ENCODE measurements at places on chromosomes 12 and 14.

- DNase-seq, result no peak
Measured at GRCh38 chr14:71942904-71943694, 10.9 kb downstream of the RGS6 start.

DNA sequence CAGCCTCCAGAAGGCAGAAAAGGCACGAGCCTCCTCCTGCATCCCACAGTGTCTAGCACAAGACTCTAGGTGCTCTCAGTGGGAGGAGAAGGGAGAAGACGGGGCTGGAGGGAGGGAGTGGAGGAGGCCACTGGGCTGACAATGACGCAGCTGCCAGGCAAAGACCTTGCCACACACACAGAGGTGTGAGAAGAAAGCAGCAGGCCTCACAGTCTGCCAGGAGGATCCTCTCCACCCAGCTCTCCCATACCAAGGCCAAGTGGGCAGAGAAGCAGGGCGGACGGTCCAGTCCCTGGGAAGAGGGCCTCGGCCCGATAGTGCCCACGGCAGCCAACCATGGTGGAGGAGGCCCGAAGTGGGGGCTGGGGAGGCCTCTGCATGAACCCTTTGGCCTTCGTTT is 78.9 kb downstream of the NCOR2 start:
- no peak for DNase-seq

GRCh38 chr12:108568338-108569154 is 6.2 kb downstream of the ISCU start:
- no peak for DNase-seq

DNA sequence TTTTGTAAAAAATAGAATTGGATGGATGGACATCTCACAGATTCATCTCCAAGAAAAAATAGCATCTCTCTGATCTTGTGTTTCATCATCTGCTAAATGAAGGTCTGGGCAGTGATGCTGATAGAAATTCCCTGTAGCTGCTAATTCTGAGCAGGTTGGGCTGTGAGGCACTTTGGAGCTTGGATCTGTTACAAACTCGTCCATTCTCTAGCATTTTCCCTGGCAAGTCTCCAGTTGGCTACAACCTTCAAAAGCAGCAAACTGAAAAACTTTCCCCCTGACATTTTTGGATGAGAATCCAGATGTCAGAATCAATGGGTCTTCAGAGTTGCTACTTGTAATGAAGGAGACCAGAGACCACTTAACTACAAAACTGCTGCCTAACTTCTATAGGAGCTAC is 72.7 kb downstream of the TPH2 start:
- DNase-seq, result no peak
